ENCODE measurements at places on chromosomes 1 and 21.

GRCh38 chr1:17228619-17229018 is 20.3 kb upstream of the PADI3 start:
- no peak for DNase-seq

- DNase-seq: no peak
Measured at GRCh38 chr1:185735701-185736064, 1.5 kb downstream of the HMCN1 start.

DNA sequence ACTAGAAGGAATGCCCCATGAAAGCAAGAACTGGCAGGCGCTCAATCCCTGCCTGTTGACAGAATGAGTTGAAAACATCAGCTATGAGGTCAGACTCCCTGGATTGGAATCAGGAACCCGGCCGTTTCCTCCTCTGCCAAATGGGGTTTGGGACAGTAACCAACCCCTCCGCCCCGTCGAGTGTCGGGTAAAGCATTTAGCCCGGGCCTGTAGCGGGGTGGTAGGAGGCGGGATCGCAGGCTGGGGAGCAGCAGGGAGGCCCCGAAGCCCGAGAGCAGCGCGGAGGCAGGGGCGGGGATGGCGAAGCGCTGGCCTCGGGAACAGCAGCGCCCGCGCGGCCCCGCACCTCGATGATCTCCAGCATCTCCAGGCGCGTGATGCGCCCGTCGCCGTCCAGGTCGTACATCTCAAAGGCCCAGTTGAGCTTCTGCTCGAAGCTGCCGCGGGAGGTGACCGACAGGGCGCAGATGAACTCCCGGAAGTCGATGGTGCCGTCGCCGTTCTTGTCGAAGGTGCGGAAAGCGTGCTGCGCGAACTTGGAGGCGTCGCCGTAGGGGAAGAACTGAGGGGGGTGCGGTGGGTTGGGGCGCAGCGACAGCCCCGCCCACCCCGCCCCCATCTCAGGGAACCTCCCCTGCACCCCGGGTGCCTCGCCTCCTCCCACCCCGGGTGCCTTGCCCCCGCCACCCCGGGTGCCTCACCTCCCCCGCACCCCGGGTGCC is 7.5 kb downstream of the HPCAL4 start:
- DNase-seq: no peak

DNA sequence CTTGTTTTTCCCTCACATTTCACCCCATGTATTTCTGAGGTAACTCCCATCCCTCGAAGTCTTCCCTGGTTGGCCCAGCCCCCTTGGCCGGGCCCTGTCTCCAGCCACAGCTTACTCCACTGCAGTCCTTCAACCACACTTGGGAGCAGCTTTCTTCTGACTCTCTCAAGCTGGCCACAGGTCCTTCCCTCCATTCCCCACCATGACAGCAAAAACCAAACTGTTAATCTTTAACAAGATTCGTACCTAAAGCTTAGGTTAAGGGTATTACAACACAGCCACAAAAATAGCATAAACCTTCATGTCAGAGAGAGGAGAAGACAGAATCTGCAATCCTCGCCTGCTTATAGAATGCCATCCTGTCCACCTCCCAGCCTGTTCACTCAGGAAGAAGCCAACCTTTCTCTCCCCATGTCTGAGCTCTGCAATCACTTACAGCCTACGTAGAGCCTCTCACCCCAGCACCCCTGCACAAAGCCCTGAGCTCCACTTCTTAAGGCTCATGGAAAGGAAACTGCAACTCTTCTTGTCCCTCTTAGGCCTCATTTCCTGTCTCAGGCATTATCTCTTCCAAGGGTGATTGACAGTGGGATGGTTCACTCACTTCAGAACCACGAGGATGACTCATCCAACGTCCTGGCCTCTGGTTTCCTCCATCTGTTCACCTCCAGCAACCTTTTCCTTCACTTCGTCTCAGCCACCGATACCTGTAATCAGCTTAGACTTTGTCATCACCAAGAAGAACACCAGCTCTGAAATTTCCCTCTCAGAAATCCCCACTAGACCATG is 72.8 kb downstream of the CD2 start:
- peak; percentile 60 for DNase-seq

DNA sequence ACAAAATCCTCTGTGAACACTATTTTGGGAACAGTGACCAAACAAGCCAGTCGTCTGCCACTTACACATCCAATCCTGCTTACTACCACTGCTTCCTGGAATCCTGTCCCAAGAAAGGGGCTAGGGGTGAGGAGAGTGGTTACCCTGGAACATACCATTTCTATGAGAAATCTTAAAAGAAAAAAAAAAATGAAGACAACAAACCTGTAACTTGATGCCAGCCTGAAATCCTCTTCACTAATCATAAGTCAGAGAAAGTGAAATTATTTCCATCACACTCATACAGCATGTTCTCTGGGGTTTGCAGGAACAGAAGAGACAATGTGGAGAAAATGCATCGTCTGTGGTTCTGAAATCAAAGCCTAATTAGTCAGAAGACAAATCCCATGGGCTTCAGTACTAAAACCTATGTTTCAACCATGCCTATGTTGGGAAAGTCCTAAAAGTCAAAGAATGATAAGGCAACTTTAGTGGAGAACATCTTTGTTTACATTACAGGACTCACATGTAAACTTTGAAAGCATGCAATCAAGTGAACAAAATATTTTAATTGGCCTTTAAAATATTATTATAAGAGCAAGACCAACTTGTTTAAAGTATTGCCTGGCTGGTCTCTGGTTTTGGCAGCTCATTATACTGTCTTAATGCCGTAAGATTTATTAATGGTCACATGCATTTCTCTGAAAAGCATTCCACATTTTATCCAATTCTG is 220.7 kb downstream of the LTN1 start:
- DNase-seq: no peak

- no peak for DNase-seq
Measured at GRCh38 chr1:236009191-236009590, 55.7 kb downstream of the NID1 start.

DNA sequence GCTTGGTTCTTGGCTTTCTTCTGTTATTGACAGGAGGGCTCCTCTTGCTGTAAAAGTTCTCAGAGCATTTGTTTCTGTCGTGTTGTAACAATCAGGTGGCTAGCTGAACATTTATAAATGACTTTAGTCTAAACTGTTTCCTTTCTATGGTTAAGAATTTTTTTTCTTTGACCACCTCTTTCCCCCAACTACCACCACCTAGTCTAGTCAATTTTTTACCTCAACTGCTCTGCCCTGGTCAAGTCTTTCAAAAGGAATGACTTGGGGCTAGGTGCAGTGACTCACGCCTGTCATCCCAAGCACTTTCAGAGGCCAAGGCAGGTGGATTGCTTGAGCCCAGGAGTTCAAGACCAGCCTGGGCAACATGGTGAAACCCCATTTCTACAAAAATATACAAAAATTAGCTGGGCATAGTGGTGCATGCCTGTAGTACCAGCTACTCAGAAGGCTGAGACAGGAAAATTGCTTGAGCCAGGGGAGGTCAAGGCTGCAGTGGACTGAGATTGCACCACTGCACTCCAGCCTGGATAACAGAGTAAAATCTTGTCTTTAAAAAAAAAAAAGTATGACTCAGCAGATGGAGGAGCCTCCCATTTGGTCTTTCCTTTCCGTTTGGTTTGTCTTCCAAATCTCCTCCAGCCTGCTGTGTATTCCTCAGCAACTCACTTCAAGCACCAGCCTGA is 40.7 kb downstream of the MAP3K21 start:
- no peak for DNase-seq

GRCh38 chr1:119655154-119655553 is 7.1 kb upstream of the ZNF697 start:
- no peak for DNase-seq

GRCh38 chr1:204932573-204932909 is 61.9 kb downstream of the NFASC start:
- no peak for DNase-seq

DNA sequence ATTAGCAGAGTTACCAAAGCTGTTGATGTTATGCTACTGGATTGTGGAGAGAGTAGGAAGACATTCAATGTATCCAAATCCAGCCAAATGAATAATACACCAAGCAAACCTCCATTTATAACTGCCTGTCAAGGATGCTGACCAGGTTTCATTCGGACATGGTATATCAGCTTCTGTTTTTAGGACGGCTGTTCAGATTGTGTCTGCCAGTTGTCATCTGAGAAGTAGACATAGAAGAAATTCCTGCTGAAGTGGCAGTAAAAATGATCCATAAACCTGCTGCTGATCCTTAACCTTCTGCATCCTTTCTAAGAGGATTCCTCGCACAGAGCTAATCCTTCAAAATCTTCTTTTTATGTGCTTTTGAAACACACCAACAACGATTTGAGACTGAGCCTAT is 663.6 kb upstream of the PLXNA2 start:
- no peak for DNase-seq

- DNase-seq: no peak
Measured at GRCh38 chr1:6351480-6352137, 42.0 kb downstream of the ACOT7 start.

- DNase-seq: no peak
Measured at GRCh38 chr1:67436511-67437055, 6.4 kb upstream of the SERBP1 start.

DNA sequence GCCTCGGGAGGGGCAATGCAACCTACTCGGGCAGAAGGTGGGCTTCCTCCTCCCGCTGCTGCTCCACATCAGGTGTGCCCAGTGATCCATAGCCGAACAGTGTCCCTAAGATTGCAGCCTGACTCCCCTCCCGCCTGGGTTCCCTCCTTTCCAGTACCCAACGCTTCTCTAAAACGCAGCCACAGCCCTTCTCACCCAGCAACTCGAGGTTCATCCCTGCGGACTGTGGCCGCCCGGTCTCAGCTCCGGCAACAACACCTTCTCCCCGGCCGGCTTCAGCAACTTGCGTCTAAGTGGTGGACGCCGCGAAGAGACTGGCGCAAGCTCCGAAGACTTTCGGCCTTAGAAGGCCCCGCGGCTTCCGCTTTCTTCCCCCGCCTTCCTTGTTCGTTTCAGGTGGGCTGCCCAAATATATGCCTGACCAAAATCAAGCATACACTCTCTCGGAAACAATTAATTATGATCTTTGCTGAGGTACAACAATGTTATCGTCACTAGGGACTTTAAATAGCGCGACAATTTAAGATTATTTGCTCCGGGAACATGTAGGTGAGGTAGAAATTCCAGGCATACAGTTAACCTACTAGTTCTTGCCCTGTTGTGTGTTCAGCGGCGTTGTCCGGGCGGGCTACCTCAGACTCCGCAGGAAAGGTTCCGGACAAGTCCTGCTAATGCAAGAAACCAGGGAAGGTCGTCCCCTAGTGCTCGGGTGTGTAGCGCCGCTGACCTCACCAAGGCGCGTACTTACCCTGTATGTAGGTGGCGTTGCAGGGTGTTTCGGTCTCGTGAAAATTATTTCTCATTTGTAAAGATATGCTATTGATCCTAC is at the start of gene RBBP5:
Gene RBBP5 (minus strand): TSS at position 319 of the 829 bp plus-strand sequence. CDS start 105 bp downstream, at position 214.
- peak; percentile 77 for DNase-seq

GRCh38 chr1:248821101-248821500 is 4.6 kb downstream of the SH3BP5L start:
- DNase-seq: no peak

DNA sequence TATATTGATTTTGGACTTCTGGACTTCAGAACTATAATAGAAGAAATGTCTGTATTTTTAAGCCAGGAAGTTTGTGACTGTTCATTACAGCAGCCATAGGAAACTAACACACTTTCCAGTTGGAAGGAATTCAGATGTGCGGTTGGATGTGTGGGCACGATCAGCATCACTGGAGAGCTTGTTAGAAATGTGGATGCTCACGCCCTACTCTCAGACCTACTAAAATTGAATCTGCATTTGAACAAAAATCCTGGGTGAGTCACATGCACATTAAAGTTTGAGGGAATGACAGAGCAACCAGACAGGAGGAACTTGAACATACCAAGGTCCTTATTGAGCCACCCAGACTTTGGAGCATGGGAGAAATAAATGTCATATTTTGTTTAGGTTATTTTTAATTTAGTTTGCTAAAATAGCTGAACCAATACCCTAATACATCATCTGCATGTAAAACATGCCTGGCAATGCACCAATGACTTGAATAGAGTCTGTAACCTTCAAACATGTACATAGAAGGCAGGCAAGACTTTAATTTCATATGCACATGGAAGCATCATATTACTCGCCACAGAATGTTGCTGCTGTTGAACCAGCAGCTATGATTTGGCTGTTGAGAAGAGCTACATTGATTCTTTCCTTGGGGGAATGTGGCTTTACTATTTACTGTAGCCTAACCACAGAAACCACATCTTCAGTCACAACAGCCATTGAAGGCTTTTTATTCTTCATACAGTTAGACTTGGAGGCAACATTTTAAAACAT is 346.2 kb downstream of the BARHL2 start:
- DNase-seq: no peak

DNA sequence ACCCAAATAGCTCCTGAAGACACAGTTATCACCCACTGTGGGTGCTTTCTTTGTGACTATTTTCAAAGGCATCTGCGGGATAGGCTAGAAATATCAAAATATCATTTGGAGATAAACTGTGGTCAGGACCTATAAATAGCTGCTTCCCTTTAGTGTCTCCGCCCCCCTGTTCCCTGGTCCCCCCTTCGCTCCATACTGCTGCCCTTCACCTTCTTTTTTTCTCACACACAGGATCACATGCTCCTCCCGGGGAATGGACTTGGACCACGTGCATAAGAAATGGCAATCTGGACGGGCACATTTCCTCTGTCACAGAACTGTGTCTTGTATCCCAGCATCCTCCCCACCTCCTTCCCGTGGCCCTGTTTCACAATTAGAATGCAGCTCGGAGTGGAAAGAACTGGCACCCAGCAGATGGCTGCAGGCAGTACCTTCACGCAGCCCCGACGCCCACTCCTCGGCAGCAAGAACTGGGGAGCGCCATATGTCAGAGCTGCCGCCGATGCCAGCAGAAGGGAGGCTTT is 68.8 kb upstream of the SSX2IP start:
- DNase-seq: no peak

- DNase-seq: no peak
Measured at GRCh38 chr1:109162626-109163025, 48.7 kb downstream of the ELAPOR1 start.

GRCh38 chr1:168637350-168637991 is 61.1 kb downstream of the XCL1 start:
- no peak for DNase-seq

DNA sequence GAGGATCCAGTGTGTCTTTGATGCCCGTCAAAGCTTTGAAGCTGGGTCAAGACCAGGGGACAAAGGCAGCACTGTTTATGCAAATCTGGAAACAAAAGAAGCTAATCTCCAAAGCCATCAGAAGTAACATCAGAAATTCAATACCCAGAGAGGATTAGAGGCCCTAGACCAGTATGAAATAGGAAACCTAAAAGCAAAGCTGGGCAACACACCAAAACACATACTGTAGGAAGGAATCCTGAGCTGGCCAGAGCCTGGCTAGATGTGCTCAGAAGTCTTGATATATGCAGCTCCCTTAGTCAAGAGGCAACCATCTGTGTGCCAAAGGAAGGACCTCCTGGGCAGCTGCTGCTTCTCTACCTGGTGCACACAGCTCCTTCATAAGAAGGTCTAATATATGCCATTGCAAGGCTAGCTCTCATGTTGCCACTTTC is 12.3 kb downstream of the COLGALT2 start:
- no peak for DNase-seq

GRCh38 chr1:229388897-229389580 is 44.9 kb downstream of the ACTA1 start:
- no peak for DNase-seq
